ENCODE measurements at places on chromosomes 4 and X. TPM values are rescaled to one million over a fixed set of nuclear protein-coding genes. Genes with fewer than 3 reads are reported as not detected.

DNA sequence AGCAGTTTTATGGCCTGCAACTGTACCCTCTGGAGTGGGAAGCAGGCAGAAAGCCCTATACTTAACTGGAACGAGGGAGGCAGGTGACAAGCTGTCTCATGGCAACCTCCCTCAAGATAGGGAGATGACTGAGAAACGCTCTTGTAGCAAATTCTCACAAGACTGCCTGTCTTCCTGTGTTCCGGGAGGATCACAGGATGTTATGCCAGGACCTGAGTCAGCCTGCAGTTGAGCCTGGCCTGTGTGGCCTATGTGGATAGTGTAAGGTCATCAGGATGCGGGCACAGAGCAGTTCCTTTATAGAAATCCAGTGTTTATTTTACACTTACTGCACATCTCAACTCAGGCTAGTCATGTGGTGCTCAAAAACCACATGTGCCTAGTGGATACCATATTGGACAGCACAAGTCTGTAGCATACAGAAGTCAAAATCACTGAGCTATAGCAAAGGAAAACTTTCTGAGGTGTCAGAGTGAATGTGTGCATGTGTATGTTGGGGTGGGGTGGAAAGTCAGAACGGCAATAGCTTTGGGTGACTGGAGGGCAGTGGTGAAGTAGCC, 25.2 kb downstream of the TAF7L start:
- no peak overlapping the region for H3K27ac ChIP-seq
- no peaks in the 10 kb centered on the region for H3K4me1 ChIP-seq
- no peaks in the 10 kb centered on the region for H3K27me3 ChIP-seq
- H3K4me3 ChIP-seq = no peak overlapping the region
- H3K36me3 ChIP-seq = no peaks in the 10 kb centered on the region

The HSFX2 gene
- total RNA-seq = not detected

DNA sequence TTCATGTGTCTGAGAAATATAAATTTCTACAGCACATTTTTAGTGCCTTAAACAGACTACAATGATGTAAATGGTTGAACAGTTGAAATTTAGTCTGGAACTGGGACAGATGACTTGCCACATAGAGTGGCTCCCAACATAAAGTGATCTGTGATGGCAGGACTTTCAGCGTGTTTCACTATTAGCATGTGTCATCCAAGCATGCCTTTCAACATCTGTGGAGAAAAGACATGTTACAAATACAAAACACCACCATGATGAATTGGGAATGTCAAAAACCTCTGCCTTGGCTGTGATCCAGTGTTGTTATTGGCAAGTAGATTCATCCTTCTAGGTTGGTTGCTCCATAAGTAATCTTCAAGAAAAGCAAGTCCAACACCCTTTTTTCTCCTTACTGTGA, 348.7 kb downstream of the MAPK10 start:
- no peak overlapping the region for H3K4me3 ChIP-seq
- H3K27me3 ChIP-seq = no peaks in the 10 kb centered on the region
- no peaks in the 10 kb centered on the region for H3K4me1 ChIP-seq
- H3K27ac ChIP-seq = no peak overlapping the region

GRCh38 chr4:170007113-170007512, 19.1 kb downstream of the MFAP3L start:
- H3K27ac ChIP-seq = no peak overlapping the region
- H3K27me3 ChIP-seq = no peaks in the 10 kb centered on the region
- no peak for DNase-seq
- H3K4me1 ChIP-seq = peaks cover 4% of the 10 kb centered on the region
- no peaks in the 10 kb centered on the region for H3K36me3 ChIP-seq
- H3K4me3 ChIP-seq = no peak overlapping the region

DNA sequence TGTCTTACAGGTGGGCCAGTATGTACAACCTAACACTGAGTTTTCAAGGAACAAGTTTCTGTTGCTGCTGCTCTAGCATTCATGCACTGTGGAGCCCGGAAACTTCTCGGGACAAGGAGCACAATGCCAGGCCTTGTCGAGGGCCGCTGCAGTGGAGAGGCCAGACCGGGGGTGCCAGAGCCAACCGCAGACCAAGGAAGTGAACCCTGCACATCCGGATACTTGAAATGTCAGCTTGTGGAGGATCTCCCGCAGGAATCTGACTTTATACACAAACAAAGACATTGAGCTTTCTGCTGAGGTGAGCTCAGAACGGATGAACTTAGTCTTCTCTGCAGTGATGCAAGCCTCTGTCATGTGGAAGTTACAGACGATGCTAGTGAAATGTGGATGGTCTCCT, 99.5 kb downstream of the ZNF827 start:
- no peak overlapping the region for H3K4me3 ChIP-seq
- no peak for DNase-seq
- peaks cover 22% of the 10 kb centered on the region for H3K4me1 ChIP-seq
- no peak overlapping the region for H3K27ac ChIP-seq

The P2RY4 gene
- total RNA-seq = 0.15 TPM

Measured in activated CD4-positive, alpha-beta memory T cell treated with anti-CD3 and anti-CD28 coated beads, Interleukin-2, amount 10 ng/mL, durations not matched to agents 7 days and 5 days (primary cell).